ENCODE measurements at places on chromosomes 6 and 20. TPM values are rescaled to one million over a fixed set of nuclear protein-coding genes. Genes with fewer than 3 reads are reported as not detected.

DNA sequence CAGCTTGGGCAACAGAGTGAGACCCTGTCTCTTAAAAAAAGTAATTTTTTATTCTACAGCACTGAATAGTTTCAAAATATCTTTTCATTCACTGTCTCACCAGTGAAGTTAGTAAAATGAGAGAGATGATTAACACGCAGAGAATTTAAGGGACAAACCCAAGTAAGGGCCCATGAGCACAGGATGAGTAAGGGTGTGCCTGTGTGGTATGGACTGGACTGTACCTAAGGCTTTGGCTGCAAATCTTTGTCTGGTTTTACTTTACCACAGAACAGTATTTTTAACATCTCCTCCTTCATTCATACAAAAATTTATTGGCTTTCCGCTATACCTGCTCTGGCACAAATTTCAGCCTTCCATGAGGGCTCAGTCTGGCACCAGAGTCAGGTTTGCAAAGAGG is 433.3 kb downstream of the UTRN start:
- DNase-seq = no peak

GRCh38 chr20:14445310-14445709 is 107.9 kb upstream of the FLRT3 start:
- no peak for DNase-seq

- no peak for DNase-seq
Measured at GRCh38 chr20:33465481-33466302, 22.1 kb upstream of the SNTA1 start.

WFDC12 gene
- not detected for polyA plus RNA-seq

GRCh38 chr6:11040134-11040533 is 4.0 kb downstream of the ELOVL2 start:
- no peak for DNase-seq

- no peak for DNase-seq
Measured at GRCh38 chr20:22515264-22515663, 69.1 kb downstream of the FOXA2 start.

- no peak for DNase-seq
Measured at GRCh38 chr20:8330785-8331695, 199.0 kb downstream of the PLCB1 start.

- no peak for DNase-seq
Measured at GRCh38 chr20:23879811-23880374, 345 bp upstream of the CST5 start.

Data from CD4-positive, alpha-beta memory T cell (primary cell).